ENCODE measurements at places on chromosomes 3 and 15.

GRCh38 chr3:151203051-151203420 lies at the start of gene GPR171:
Gene GPR171, minus strand, starts transcription at chr3:151203216. Its CDS starts 3,830 bp downstream, at chr3:151199386.
- peak; percentile 5 for DNase-seq

GRCh38 chr15:31845791-31846190 lies 184.5 kb upstream of the CHRNA7 start:
- no peak for DNase-seq

DNA sequence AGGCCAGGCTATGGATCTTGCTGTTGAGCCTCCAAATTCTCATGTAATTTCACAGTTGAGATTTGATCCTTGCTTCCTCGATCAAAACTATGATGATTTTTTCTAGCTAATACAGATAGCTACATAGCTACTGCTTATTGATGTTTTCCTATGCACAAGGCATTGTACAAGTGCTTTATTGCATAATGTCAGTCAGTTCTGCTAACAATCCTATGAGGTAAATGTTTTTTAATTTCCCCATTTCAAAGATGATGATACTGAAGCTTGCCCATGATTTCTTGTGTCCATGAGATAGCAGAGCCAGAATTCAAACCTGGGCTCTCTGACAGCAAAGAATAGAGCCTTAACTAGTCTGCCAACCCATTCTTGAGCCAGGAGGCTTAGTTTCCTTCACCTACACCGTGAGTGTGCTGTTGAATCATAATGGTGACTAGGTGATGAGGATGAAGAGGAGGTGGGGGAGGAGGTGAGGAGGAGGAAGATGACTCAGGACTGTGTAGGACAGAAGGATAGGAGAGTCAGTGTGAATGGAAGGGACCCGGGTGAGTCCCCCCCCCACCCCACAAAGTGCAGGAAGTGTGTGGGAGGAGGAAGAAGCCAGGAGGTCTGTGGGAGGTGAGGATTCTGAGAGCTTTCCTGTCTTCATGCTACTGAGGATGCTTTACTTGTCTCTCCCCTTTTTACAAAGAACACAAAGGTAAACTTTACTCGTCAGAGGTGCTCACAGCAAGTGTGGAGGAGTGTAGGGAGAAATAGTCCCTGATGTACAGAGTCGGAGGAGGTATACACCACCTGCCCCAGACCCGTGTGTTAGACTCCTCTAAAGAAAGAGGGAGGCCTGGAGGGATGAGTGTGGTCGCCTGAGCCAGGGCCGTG lies 3.6 kb downstream of the TAGLN3 start:
- no peak for DNase-seq

- no peak for DNase-seq
These were observed 147.9 kb downstream of the IGSF11 start for GRCh38 chr3:118886708-118887107.

- no peak for DNase-seq
These were observed 200.6 kb downstream of the CADM2 start for GRCh38 chr3:85159376-85159775.

- DNase-seq = no peak
These were observed 569.2 kb upstream of the RGMA start for GRCh38 chr15:93658026-93658816.

DNA sequence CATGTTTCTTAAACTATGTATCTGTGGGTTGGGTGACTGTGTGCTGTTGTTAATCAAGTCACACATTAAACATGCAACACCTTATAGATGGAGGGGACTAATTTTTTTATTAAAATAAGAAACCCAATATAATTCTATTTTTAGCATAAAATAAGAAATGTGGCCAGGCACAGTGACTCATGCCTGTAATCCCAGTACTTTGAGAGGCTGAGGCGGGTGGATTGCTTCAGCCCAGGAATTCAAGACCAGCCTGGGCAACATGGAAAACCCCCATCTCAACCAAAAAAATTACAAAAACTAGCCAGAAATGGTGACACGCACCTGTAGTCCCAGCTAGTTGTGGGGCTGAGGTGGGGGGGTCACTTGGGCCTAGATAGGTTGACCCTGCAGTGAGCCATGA lies 1021.0 kb downstream of the EPHA3 start:
- DNase-seq = no peak

DNA sequence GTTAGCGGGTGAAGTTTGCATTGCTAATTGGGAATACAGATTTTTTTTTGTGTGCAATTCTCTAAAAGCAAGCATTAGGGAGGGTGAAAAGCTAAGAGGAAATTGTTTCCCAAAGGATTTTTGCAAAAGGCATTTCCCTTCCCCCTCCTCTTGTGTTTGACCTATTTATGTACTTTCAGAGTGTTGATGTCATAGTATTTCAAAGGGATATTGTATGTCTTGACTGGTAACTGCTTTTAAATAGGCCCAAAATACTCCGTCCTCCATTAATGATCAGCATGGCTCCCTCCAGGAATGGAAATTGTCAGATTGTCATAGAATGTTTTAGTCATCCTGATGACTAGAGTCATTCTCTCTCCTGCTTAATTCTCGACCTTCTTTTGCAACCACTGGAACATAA lies 32.4 kb downstream of the TRIM71 start:
- DNase-seq = no peak

GRCh38 chr3:129597087-129597999 lies 9.1 kb downstream of the PLXND1 start:
- DNase-seq = no peak

DNA sequence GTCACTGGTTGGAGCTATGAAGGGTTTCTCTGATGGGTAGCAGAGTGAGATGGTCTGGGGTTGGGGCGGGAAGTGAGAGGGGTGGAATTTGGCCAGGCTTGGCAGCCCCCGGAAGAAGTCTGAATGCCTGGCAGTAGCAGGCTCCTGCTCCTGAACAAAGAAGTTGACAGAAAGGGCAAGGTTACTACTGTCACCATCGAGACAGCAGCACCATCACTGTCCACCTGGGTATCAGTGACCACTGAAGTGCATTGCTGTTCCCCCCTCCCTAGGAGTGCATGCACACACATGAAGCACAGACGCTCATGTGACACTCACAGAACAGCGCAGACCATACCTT lies 42.9 kb downstream of the COLQ start:
- no peak for DNase-seq

- no peak for DNase-seq
These were observed 85.7 kb downstream of the ATP2B2 start for GRCh38 chr3:10419637-10420232.
